ENCODE measurements at places on chromosomes 5 and 9. TPM values are rescaled to one million over a fixed set of nuclear protein-coding genes. Genes with fewer than 3 reads are reported as not detected.

The BAAT gene
- total RNA-seq, result 0.48 TPM

The GGTA1 gene
- total RNA-seq, result not detected

The C9orf50 gene
- not detected for total RNA-seq

The GABRB2 gene
- total RNA-seq, result not detected

The CCL19 gene
- not detected for total RNA-seq

The CD74 gene
- not detected for total RNA-seq

The PCDHB2 gene
- 3.3 TPM for total RNA-seq

Data from A549 treated with DMSO at 1 μM for 4 hours (cell line).